Astrocyte of the cerebellum (primary cell): ENCODE measurements at places on chromosomes 7 and 10.

DNA sequence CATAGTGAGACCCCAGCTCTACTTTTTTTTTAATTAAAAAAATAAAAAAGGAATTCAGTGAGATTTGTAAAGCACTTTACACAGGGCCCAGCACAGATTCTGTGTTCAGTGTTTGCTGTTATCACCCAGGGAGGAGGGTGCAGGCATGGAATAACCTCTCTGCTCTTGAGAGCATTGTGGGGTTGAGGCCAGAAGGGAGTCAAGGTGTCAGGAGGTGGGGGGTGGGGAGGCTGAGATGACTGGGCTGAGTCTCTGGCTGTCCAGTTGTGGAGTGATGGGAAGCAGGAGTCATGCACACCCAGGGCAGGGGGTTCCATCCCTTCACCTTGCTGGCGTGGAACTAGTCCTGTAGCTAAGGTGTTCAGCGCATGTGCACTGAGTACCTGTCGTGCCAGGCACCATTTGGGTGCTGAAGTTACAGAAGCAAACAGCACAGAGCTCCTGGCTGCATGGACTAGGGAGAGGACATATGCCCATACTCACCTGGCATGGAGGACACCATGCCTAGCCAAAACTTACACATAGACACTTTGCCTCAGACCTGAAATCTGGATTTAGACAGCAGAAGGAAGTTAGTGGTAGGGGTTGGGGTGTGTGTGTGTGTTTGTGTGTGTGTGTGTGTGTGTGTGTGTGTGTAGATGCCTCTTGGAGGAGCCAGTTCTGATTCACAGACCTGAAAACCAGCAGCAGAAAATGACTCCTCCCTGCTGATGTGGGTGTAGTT lies 69.2 kb upstream of the LRRC4 start:
- DNase-seq: no peak

- DNase-seq: no peak
Observed at GRCh38 chr7:37377231-37377630, 71.4 kb downstream of the ELMO1 start.

DNA sequence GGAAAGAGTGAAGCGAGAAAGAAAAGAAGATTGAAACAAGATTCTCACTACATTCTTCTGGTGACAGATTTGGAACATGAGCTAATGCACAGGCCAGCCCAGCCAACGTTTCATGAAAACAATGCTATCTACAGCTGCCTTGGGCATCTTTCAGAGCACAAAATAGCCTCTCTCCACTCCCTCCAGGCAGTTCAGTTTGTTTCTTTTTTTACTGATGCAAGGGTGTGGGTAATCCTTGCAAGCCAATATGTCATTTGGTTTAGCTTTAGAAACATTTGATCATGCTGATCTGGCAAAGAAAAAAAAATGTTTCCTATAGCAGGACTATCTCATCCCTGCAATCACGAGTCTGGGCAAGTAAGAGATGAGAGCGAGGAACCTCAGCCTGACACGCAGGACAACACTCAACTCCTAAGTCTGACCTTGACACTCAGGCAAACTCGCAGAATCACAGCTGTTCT lies 35.9 kb downstream of the SVIL start:
- DNase-seq: peak; percentile 12

DNA sequence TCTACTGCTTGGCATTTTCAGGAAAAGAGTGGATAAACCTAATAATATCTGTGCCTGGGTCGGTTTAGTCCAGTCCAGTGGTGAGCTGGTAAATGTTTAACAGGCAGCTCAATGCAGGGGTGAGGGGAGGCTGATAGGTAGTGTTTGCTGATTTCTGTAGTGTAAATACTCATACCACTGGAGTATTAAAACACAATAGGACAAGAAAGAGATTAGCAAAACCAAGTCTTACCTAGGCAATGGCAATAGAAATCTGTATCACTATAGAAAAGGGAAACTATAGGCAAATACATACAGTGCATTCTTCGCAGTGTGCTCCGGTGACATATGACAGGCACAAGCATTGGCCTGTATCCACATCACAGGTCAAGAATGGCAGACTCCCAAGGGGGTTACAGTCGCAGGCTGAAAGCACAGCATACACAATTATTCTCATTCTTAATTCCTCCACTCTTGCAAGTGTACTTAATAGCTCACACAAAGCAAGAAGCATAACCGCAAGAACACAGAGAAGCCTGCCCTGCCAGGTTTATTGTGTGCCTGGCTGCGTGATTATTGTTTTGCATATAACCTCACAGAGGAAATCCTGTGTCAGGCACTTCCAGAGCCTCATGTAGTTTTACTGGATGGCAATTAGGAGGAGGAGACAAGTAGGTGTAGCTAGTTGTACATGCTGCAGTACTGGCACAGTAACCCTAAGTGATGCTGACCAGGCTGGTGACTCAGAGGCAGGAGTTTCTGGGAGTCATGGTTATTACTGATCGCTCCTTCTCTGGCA lies 35.0 kb downstream of the LAMB4 start:
- DNase-seq: peak; percentile 93
